ENCODE measurements at places on chromosomes 2 and 18.

DNA sequence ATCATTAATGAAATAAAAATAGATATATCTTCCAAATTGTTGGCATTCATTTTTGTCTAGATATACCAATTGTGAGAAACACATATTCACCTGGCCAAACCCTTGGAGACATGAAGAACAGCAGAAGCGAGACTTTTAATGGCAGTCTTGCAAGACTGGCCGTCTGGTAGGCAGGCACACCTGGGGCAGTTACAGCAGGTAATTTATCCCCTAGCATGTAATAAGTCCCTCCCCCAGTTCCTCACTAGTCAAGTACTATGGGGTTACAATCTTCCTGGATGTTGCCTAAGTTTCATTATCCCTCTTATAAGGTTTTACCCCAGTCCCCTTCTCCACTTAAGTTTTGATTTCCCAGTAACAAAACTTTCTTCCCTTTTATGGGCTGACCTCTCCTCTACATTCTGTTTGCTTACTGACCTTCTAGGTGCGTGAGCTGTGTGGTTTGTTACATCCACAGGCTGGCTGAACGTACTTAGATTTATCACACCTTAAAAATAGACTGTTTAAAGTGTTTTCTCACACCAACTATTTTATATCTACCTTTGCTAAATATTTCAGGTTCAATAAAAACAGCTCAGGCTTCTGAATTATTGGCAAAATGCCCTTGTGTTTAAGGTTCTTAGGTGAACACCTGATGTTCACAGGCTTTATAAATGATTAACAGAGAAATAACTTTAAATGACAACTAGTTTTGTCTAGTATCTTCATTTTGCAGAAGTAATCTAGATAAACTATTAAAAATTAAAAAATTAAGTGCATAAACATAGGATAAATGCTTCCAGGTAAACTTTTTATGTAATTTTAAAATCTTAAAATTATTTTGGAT is 365.0 kb upstream of the TFPI start:
- no peak overlapping the region for H3K27ac ChIP-seq
- no peak for DNase-seq
- no peaks in the 10 kb centered on the region for H3K4me1 ChIP-seq
- no peaks in the 10 kb centered on the region for H3K27me3 ChIP-seq
- H3K36me3 ChIP-seq = no peaks in the 10 kb centered on the region

GRCh38 chr2:161994761-161995520 is 79.1 kb downstream of the DPP4 start:
- no peak for DNase-seq
- H3K27me3 ChIP-seq = no peaks in the 10 kb centered on the region
- no peak overlapping the region for H3K27ac ChIP-seq
- H3K4me1 ChIP-seq = peaks cover 6% of the 10 kb centered on the region
- H3K4me3 ChIP-seq = no peak overlapping the region

GRCh38 chr2:192828175-192828574 is 633.4 kb upstream of the TMEFF2 start:
- H3K27me3 ChIP-seq = no peaks in the 10 kb centered on the region
- no peak overlapping the region for H3K27ac ChIP-seq
- DNase-seq = no peak
- H3K4me3 ChIP-seq = no peak overlapping the region

DNA sequence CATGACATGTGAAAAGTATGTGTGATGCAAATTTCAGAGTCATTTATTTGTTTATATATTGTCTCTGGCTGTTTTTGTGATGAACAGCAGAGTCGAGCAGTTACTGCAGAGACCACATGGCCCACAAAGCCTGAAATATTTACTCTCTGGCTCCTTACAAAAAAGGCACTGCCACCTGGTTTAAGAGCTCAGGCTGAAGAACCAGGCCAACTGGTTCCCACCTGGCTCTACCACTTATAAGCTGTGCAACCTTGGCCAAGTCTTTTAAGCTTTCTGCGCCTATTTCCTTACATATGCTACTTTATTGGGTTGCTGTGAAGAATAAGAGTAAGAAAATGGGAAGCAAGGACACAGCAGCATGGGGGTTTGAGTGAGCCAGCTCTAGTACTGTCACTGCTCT is 207.6 kb downstream of the L3MBTL4 start:
- H3K27me3 ChIP-seq = no peaks in the 10 kb centered on the region
- no peaks in the 10 kb centered on the region for H3K36me3 ChIP-seq
- no peak overlapping the region for H3K4me3 ChIP-seq
- DNase-seq = no peak
- H3K4me1 ChIP-seq = no peaks in the 10 kb centered on the region

DNA sequence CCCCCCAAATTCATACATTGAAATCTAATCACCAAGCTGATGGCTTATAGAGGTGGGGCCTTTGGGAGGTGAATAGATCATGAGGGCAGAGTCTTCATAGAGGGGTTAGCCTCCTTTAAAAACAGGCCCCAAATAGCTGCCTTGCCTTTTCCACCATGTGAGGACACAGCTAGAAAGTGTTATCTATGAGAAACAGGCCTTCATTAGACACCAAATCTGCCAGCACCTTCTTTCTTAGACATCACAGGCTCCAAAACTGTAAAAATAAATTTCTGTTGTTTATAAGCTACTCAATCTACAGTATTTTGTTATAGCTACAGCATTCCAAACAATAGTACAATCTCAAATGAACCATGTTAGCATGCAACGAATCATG is 459.3 kb upstream of the GCFC2 start:
- no peak for DNase-seq
- H3K4me1 ChIP-seq = no peaks in the 10 kb centered on the region
- no peaks in the 10 kb centered on the region for H3K36me3 ChIP-seq
- no peaks in the 10 kb centered on the region for H3K27me3 ChIP-seq

Data from left ventricle myocardium inferior (tissue), 1 donor.